ENCODE measurements at places on chromosomes 16 and 17. TPM values are rescaled to one million over a fixed set of nuclear protein-coding genes. Genes with fewer than 3 reads are reported as not detected.

DNA sequence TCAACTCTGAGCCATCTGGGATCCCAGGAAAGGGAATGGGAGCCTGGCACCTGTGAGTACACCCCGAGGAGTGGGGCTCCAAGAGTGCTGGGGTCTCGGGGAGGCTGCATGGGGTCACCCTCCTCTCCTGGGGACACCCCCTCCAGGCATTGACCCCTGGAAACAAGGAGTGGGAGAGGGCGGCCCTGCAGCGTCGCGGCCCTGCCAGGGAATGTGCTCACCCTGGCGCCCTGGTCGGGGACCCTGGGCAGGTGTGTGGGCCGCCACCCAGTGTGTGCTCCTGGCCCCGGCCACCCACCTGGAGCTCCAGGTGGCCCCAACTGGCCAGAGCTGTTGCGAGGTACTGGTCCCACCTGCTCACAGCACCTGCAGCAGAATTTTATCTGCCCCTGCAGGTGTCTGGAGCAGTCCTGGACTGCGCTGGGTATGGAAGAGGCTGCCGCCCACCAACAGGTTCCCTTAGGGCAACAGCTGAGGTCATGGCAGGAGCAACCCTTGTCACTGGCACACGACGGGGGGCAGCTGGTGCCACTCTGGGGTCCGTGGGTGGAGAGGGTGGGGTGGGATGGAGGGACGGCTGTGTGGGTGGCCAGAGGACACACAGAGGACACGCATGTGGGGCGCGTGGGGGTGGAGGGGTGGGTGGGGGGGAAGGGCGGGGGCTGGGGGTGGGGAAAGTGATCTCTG, 5.4 kb upstream of the PABPN1L start:
- peaks cover 12% of the 10 kb centered on the region for H3K27me3 ChIP-seq
- no peak for DNase-seq
- H3K27ac ChIP-seq = no peak overlapping the region
- no peaks in the 10 kb centered on the region for H3K36me3 ChIP-seq
- no peak overlapping the region for H3K4me3 ChIP-seq

DNA sequence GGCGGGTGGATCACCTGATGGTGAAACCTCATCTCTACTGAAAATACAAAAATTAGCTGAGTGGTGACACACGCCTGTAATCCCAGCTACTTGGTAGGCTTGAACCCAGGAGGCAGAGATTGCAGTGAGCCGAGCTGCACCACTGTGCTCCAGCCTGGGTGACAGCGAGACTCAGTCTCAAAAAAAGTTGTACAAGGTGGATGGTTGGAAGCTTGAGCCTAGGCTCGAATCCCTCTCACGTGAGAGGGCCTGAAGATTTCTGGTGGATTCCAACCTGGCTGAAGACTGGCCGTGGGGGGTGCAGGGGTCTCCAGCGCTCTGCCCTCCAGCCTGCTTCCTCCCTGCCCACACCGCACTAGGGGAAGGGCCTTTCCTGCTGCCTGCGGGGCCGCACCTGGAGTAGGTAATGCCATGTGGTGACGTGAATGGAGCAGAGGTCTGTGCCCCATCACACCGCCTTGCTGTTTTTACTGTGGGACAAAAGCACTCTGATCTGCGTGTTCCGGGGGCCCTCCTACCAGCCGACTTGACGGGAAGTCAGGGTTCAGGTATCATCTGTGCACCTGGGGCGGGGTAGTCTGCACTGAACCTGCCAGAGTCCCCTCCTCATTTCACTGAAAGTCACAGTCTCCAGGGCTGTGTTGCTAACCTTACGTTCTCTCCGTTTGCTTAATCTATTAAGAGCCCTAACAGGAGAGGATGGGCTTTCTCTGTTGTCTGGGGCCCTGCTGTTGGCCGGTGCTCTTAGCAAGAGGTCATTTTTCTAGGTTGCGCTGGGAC, 4.2 kb downstream of the RPL13 start:
- H3K27ac ChIP-seq = no peak overlapping the region
- H3K4me1 ChIP-seq = peaks cover 23% of the 10 kb centered on the region
- peaks cover 25% of the 10 kb centered on the region for H3K36me3 ChIP-seq
- H3K27me3 ChIP-seq = no peaks in the 10 kb centered on the region

GRCh38 chr16:84924331-84925091, 86.8 kb downstream of the ZDHHC7 start:
- no peak for DNase-seq
- H3K27me3 ChIP-seq = no peaks in the 10 kb centered on the region
- H3K27ac ChIP-seq = no peak overlapping the region

- H3K4me3 ChIP-seq = no peak overlapping the region
- H3K27ac ChIP-seq = no peak overlapping the region
- DNase-seq = no peak
- peaks cover 14% of the 10 kb centered on the region for H3K27me3 ChIP-seq
- H3K36me3 ChIP-seq = no peaks in the 10 kb centered on the region
These were observed 3.1 kb upstream of the TEX19 start for GRCh38 chr17:82355770-82356427.

- no peaks in the 10 kb centered on the region for H3K27me3 ChIP-seq
- no peak overlapping the region for H3K27ac ChIP-seq
- no peak for DNase-seq
- H3K36me3 ChIP-seq = no peaks in the 10 kb centered on the region
These were observed 276.2 kb upstream of the CCL2 start for GRCh38 chr17:33978889-33979288.

- no peak overlapping the region for H3K4me3 ChIP-seq
- peaks cover 13% of the 10 kb centered on the region for H3K4me1 ChIP-seq
- H3K27ac ChIP-seq = no peak overlapping the region
- DNase-seq = no peak
- H3K27me3 ChIP-seq = no peaks in the 10 kb centered on the region
- H3K36me3 ChIP-seq = no peaks in the 10 kb centered on the region
These were observed 6.6 kb downstream of the LUC7L3 start for GRCh38 chr17:50725769-50726655.

DNA sequence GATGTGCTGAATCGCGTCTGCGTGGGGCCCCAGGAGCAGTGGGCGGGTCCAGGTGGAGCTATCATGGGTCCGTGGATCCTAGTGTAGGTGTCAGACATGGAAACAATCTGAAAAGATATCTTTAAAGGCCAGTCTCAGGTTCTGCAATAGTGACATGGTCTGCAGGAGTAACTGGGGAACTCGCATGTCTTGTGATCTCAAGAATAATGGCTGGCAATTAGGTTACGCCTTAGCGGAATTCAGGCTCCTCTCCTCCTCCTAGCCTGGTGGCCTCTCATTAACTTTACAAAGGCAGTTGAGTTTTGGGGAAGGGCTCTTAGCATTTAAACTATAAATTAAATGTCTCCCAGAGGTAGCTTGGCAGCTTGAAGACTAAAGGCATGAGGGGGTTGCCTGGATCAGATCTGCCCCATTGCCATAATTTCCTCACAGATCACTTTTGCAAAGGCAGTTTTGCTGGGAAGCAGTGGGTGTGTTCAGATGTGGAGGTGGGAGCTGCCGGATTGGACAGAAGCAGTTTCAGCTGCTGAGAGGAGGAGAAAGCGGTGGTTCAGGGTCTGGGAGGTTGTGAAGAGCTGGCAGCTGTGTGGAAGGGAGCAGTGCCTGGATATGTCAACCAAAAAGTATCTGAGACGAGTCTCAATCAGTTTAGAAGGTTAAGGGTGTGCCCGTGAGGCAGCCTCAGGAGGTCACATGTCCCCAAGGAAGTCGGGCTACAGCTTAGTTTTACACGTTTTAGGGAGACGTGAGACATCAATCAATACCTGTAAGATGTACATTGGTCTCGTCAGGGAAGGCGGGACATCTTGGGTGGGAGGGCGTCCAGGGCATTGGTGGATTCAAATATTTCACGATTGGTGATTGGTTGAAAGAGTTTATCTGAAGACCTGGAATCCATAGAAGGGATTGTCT, 2.7 kb downstream of the TBCD start:
- no peak overlapping the region for H3K4me3 ChIP-seq
- H3K36me3 ChIP-seq = no peaks in the 10 kb centered on the region
- H3K27me3 ChIP-seq = no peaks in the 10 kb centered on the region
- H3K27ac ChIP-seq = no peak overlapping the region

DNA sequence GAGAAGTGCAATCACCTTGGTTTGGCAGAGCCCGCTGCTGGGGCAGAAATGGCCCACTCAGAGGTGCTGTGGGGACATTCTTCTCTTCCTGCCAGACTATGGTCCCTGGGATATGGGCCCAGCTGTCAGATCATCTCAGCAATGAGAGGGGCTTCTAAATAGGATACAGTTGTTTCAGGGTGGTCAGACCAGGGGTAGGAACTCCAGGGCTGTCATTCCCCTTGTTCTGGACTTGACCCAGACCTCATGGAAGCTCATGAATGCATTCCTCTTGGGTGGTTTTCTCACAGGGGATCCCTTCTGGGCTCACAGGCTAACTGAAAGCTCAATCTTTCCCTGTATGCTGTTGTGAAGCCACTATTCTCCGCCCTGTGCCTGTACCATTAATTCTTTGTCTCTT, 347.2 kb downstream of the SLC39A11 start:
- no peaks in the 10 kb centered on the region for H3K4me1 ChIP-seq
- DNase-seq = no peak
- no peak overlapping the region for H3K4me3 ChIP-seq
- H3K27ac ChIP-seq = no peak overlapping the region
- H3K27me3 ChIP-seq = no peaks in the 10 kb centered on the region

DNA sequence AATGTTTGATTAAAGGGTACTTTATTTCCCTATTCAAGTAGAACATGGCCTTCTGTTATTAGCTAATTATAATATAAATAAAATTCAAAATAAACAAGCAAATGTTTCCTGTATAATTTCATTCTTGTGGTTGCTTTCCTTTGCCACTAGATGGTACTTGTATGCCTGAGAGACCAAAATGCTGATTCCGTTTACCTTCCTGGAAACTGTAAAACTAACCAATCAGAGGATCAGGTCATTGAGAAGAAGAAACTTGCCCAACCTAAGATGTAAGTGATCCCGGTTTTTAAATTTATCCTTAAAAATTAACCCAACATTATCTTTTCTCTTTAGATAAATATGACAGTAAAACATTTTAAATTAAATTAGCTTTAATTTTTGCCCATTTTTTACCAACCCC, 8.1 kb upstream of the ABCA5 start:
- no peaks in the 10 kb centered on the region for H3K4me1 ChIP-seq
- DNase-seq = peak; percentile 78
- no peak overlapping the region for H3K4me3 ChIP-seq
- no peak overlapping the region for H3K27ac ChIP-seq

DNA sequence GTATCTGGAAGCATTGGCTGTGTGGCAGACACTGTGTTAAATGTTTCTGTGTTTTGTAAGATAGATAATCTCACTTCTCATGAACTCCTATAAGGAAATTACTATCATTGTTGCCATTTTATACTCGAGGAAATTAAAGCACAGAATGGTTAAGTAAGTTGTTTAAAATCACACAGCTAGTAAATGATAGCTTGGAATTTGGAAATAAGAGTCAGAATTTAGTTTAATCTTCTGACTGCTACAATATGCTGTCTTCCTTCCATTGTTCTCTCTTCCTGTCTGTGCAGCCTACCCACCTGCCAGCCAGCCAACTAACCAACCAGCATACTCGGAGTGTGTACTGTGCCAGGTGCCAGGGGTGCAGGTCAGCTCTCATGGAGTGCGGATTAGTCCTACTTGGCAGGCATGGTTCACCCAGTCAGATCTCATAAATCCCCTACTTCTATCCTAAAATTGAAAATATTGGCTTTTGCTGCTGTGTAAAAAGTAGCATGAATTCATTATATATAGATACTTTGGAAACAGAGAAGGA, 79.9 kb upstream of the LGALS9 start:
- H3K27ac ChIP-seq = no peak overlapping the region
- H3K4me1 ChIP-seq = peaks cover 16% of the 10 kb centered on the region
- H3K27me3 ChIP-seq = no peaks in the 10 kb centered on the region
- DNase-seq = no peak

GRCh38 chr16:50692999-50693781, at the start of gene NOD2:
Gene NOD2 (plus strand): TSS chr16:50693606. CDS start chr16:50699496, 5,890 bp downstream.
- peaks cover 2% of the 10 kb centered on the region for H3K27me3 ChIP-seq
- peak within 1 kb of the TSS; percentile 44 for H3K4me3 ChIP-seq
- H3K36me3 ChIP-seq = no peaks in the 10 kb centered on the region
- no peaks in the 10 kb centered on the region for H3K4me1 ChIP-seq

DNA sequence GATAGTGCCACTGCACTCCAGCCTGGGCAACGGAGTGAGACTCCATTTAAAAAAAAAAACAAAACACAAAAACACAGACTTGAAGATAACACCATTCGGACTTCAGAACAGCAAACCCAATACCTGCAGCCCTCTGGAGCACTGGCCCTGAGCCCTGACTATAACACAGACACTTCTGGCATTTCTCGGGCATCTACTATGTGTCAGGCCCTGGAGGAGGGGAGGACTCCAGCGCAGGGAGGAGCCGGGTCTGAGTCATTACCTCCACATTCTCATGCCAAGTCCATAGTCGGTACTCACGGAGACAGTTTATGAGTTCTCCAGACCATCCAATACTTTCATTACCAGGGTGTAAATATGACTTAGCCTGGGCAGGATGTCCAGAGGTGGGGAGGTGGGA, 48.8 kb downstream of the PITPNM3 start:
- peaks cover 4% of the 10 kb centered on the region for H3K4me1 ChIP-seq
- DNase-seq = peak; percentile 55

GRCh38 chr16:86962913-86963312, 354.3 kb downstream of the C16orf95 start:
- no peaks in the 10 kb centered on the region for H3K36me3 ChIP-seq
- H3K27ac ChIP-seq = no peak overlapping the region

DNA sequence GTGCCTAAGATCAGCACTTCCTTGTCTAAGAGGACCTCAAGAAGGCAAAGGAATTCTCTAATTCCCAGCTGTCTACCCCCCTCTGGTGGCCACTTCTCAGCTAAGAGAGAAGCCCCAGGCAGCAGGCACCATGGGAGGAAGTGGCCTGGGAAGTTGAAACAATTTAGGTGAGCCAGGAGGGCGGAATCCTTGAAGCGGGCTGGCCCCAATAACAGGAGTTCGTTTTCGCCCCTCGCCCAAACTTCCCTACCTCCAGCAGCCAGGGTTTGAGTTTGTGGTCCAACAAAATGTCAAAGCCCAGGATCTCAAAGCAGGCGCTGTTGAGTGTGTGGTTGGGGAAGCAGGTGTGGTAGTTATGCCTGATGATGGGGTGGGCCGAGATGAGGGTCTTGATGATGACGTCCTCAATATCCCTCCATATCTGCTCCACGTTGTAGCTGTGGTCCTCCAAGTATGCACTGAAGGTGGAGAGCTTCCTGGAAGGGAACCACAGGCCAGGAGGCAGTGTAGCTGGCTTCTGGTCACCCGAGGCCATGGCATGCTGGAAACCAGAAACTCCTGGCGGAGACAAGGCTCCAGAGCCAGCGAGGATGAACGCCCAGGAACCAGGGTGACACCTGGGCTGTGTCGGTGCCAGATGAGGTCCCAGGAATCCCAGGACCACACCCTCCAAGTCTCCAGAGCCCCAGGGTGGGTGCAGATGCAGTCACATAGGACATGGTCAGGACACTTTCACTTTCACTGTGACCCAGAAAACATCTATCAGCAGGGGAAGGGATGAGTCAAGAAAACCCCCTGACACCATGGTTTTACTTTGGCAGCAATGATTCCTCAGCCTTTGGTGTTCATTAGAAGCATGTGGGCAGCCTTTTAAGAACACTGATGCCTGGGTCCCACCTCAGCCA, 25.6 kb downstream of the TTLL6 start:
- no peaks in the 10 kb centered on the region for H3K36me3 ChIP-seq
- H3K27me3 ChIP-seq = peaks cover 10% of the 10 kb centered on the region
- H3K27ac ChIP-seq = no peak overlapping the region
- no peaks in the 10 kb centered on the region for H3K4me1 ChIP-seq
- H3K4me3 ChIP-seq = no peak overlapping the region
- DNase-seq = peak; percentile 68

- no peak overlapping the region for H3K27ac ChIP-seq
- H3K27me3 ChIP-seq = no peaks in the 10 kb centered on the region
- DNase-seq = no peak
- H3K36me3 ChIP-seq = no peaks in the 10 kb centered on the region
- no peak overlapping the region for H3K4me3 ChIP-seq
- no peaks in the 10 kb centered on the region for H3K4me1 ChIP-seq
These were observed 4.3 kb upstream of the AKAP1 start for GRCh38 chr17:57080718-57081117.

Gene PER1
- 6.9 TPM for total RNA-seq

Gene SDK2
- total RNA-seq = under 0.01 TPM

Gene RPL23
- 1,552 TPM for total RNA-seq
